Activated CD8-positive, alpha-beta T cell treated with anti-CD3 and anti-CD28 coated beads for 36 hours (primary cell): ENCODE measurements at places on chromosomes 12 and 14. TPM values are rescaled to one million over a fixed set of nuclear protein-coding genes. Genes with fewer than 3 reads are reported as not detected.

DNA sequence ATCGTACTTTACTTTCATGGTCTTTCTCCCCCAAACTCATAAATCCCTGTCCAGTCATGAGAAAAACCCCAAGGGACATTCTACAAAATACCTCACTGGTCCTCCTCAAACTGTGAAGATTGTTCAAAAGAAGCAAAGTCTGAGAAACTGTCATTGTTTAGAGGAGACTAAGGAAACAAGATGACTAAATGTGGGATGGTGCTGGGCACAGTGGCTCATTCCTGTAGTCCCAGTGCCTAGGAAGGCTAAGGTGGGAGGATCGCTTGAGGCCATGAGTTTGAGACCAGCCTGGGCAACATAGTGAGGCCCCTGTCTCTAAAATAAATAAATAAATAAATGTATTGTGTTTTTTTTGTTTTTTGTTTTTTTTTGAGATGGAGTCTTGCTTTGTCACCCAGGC lies 74.2 kb upstream of the SCAF11 start:
- no peaks in the 10 kb centered on the region for H3K36me3 ChIP-seq
- DNase-seq, result no peak
- H3K4me3 ChIP-seq, result no peak overlapping the region
- peaks cover 8% of the 10 kb centered on the region for H3K27me3 ChIP-seq
- H3K4me1 ChIP-seq, result no peaks in the 10 kb centered on the region

GRCh38 chr14:61460718-61461611 lies 139.6 kb downstream of the PRKCH start:
- peaks cover 86% of the 10 kb centered on the region for H3K36me3 ChIP-seq
- no peaks in the 10 kb centered on the region for H3K27me3 ChIP-seq
- peaks cover 69% of the 10 kb centered on the region for H3K4me1 ChIP-seq
- H3K27ac ChIP-seq, result peak overlapping the region; percentile 97
- peak; percentile 87 for DNase-seq
- peak overlapping the region; percentile 4 for H3K4me3 ChIP-seq

Gene FOXN4
- total RNA-seq, result not detected

Gene PZP
- total RNA-seq, result not detected

Gene DBX2
- not detected for total RNA-seq

- peaks cover 7% of the 10 kb centered on the region for H3K27me3 ChIP-seq
- DNase-seq, result no peak
- no peaks in the 10 kb centered on the region for H3K36me3 ChIP-seq
- no peaks in the 10 kb centered on the region for H3K4me1 ChIP-seq
- H3K4me3 ChIP-seq, result no peak overlapping the region
- H3K27ac ChIP-seq, result no peak overlapping the region
Observed at GRCh38 chr12:91327889-91328288, 145.3 kb upstream of the DCN start.

- H3K27me3 ChIP-seq, result no peaks in the 10 kb centered on the region
- DNase-seq, result no peak
- peaks cover 16% of the 10 kb centered on the region for H3K4me1 ChIP-seq
Observed at GRCh38 chr14:91731986-91732385, at the start of gene CATSPERB. CATSPERB (minus strand) TSS chr14:91732086; CDS start chr14:91729479, 2,607 bp downstream.

- peaks cover 45% of the 10 kb centered on the region for H3K36me3 ChIP-seq
- no peak overlapping the region for H3K27ac ChIP-seq
- no peak for DNase-seq
- H3K4me3 ChIP-seq, result no peak overlapping the region
Observed at GRCh38 chr12:120064054-120064940, 52.3 kb downstream of the RAB35 start.

Gene C14orf93
- 13.2 TPM for total RNA-seq

Gene JAG2
- 3.6 TPM for total RNA-seq
